ENCODE measurements at places on chromosomes 3 and 15.

GRCh38 chr3:113831103-113831355 is 7.6 kb upstream of the GRAMD1C start:
- DNase-seq, result no peak

DNA sequence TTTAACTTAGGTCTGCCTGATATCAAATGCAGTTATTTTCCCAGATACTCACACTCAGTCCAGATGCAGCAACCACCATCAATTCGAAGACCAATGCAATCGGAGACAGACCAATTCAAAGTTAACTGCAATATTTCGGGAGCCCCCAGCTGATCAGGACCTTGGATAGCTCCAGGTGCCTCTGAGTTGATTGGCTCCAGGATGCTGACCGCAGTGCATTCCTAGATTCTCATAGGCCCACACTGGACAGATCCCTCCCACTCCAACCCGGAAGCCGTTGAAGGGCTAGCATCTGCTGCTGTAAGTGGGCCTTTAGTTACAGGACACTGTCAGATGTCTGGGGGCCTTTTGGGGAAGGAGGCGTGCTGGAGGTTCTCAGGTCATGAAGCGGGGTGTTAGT is 89.5 kb upstream of the ATP2B2 start:
- peak; percentile 74 for DNase-seq

GRCh38 chr3:134644731-134645514 is 5.9 kb downstream of the KY start:
- DNase-seq, result no peak

DNA sequence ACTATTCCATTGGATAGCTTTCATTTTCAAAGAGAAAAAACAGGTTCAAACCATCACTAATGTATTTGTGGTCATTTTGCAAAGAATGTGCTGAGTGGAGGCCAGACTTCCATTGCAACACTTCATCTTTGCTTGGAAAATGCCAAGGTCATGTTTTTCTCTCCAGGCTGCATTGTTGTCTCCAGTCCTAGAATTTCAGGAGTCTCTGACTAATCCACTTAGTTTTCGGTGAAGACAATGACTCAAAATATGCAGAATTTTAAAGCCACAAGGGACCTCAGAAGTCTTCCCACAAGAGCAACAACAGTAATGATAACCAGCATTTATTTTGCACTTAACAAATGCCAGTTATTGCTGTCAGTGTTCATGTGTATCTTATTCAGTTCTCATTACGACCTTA is 277.0 kb downstream of the RYR3 start:
- peak; percentile 9 for DNase-seq

- no peak for DNase-seq
Observed at GRCh38 chr3:60333710-60334109, 917.5 kb downstream of the FHIT start.

DNA sequence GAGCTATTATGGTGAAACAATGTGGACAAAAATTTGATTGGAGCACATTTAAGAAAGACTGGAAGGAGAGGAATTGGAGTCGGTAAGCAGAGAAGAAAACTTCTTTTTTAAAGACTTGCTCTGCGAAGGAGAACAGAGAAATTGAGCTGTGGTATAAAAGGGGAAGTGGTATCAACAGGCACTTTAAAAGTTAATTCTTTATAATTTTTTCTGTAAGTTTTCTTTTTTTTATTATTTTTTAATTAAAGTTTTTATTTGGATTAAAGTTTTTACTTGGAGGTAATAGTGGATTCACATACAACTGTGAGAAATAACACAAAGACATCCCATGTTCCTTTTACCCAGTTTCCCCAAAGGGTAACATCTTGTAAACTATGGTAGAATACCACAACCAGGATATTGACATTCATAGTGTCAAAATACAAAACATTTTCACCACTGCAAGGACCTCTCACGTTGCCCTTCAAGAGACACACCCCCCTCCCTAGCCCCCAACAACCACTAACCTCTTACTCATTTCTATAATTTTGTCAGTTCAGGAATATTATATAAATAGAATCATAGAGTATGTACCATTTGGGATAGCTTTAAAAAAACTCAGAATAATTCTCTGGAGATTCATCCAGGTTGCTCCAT is 33.8 kb upstream of the XIRP1 start:
- no peak for DNase-seq

DNA sequence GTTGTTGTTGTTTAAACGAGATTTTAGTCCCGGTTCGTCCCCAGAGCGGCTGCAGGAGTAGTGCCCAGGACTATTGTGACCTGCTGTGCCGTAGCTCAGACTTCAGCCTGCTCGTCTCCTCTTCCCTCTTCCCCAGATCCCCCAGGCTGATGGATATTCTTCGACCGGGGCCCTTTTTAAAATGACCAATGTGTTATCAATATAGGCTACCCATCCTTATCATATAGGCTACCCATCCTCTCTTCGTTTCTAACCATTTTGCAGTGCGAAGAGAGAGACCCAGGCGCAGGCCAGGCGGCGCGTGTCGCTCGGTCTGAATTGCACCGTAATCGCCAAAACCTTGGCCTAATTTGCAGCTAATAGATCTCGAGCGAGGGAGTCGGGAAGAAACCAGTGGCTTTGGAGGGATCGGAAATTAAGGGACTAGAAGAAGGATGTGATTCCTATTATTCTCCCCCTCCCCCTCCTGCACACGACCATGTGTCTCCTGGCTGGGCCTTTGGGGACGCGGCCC is 23.0 kb downstream of the NR2F2 start:
- DNase-seq, result no peak

DNA sequence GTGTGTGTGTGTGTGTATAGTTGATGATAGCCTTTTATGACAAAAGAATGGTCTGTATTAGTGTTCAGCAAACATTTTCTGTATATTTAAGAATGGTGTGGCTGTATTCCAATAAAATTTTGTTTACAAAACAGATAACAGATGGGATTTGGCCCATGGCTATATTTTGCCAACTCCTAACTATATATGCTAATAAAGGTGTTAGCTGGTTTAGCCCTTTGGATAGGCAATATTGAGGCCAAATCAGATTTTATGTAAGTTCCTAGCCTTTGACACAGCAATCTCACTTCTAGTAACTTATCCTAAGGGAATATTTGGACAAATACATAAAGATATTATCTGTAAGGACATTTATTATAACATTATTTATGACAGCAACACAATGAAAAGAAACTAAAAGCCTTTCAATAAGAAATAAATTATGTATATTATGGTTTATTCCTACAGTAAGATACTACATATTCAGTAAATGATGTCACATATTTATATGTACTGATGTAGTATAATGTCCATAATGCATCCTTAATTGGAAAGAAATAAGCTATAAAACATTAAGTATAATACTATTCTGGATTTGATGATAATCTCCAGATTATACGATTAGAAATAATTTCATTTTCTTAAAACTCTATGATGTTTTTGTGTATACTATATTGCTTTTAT is 264.0 kb downstream of the RBMS3 start:
- no peak for DNase-seq

GRCh38 chr15:56835718-56836171 is 82.7 kb upstream of the TCF12 start:
- DNase-seq, result no peak

GRCh38 chr3:74842141-74842540 is 227.7 kb upstream of the CNTN3 start:
- DNase-seq, result peak; percentile 4

GRCh38 chr3:30611613-30612436 is 5.4 kb downstream of the TGFBR2 start:
- peak; percentile 55 for DNase-seq

DNA sequence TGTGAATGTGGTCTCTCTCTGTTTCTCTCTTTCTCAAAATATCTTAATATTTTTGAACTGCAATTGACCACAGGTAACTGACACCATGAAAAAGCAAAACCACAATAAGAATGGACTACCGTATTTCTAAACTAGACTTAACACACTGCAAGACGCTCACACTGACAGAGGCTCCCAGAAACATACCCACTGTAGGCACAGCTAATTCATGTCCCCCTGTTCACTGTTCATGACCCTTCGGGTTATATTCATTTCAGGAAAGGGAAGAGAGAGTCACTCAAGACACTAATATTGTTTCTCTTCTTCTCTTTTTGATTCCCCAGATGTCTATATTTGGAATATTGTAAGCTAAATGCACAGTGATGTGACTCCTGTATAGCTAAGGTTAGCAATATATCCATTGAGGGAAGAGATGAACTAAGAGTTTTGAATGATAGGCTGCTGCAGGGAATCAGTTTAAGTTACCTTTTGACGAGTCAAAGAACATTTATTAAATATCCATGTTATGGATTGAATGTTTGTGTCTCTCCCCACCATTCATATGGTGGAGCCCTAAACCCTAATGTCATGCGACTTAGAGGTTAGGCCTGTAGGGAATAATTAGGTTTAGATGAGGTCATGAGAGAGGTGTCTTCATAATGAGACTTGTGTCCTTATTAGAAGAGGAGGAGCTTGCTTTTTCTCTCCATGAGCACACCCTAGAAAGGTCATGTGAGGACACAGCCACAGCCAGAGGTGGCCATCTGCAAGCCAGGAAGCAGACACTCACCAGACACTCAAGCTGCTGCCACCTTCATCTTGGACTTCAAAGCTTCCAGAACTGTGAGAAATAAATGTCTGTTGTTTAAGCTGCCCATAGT is 216.6 kb upstream of the GRM7 start:
- DNase-seq, result no peak

DNA sequence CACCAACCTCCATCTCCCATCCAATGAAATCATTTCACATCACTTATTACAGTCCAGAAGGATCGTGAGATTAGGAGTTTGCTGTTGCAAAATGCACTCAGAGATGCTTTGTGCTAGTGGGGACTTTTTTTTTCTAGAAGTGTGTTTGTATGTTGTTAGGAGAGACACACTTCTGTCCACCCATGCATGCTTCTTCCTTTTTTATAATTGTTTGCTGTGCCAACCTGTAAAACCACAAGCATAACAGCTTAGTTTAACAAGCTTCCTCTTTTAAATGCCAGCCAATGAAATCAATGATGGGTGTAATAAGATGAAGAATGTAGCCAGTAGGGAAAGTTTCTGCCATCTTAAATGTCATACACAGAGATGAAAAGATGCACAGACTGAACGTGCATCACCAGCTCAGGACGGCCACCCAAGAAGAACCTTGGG is 305.6 kb upstream of the STT3B start:
- DNase-seq, result no peak

DNA sequence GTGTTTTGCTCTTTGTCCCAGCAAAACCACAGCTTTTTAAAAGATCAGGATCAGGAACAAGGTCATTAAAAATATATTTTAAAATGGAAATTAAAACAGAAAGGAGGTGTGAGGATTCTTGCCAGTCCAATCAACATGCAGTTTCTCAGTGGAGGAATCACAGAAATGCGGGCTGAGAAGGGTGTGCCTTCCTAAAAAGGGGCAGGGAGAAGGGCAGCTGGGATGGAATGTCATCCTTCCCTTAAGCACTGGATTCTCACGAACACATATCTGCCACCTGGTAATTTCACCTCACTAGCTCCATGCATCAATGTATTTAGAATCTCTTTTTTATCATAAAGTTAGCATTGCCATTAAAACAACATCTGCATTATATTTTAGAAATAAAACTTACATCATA is 21.4 kb downstream of the ABI3BP start:
- DNase-seq, result no peak

DNA sequence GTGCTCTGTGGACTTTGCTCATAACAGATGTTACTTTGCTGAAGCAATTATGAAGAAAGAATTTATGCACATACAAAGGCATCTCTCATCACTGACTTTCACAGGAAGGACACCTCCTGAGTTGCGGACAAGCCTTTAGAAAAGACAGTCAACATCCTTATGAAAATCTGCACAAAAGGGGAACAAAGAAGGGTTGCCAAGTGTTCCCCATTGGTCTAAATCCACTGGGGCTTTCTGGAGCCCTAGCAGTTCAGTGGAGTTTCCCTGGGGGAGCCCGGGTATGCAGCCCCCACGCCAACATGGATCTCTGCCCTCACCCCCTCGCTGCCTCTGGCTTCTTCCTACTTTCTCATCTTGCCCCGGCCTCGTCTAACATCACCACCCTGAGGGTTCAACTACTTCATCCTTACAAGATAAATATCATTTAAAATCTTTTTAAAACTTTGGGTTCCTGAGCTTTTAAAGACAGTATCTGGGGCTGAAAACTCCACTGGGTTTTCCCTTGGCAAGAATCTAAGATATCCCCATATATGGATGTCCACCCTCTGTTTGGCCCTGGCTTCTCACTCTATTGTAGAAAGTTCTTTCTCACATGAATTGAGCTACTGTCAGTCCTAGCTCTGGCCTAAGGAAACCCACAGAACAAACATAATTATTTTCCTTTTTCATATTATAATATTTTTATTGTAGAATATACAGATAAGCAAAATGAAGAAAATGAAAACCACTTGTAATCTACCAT is 207.9 kb upstream of the RGMA start:
- DNase-seq, result no peak

- DNase-seq, result no peak
Observed at GRCh38 chr3:195906865-195907683, 1.3 kb downstream of the TNK2 start.

DNA sequence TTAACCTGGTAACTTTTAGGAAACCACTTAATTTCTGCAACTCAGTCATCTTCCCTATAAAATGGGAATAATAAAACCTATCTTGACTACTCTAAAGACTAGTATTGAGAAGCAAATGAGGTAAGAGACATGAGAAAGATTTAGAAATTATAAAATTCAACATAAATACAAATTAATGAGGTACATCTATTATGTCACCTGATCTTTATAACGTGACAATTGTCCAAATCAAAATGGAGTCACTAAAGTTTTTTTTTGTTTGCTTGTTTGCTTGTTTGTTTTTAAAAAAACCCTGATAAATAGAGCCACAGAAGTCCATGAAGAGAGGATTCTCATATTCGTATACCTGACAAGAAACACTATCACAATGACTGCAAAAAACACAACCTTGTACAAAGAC is 242.8 kb downstream of the LRRN1 start:
- no peak for DNase-seq

DNA sequence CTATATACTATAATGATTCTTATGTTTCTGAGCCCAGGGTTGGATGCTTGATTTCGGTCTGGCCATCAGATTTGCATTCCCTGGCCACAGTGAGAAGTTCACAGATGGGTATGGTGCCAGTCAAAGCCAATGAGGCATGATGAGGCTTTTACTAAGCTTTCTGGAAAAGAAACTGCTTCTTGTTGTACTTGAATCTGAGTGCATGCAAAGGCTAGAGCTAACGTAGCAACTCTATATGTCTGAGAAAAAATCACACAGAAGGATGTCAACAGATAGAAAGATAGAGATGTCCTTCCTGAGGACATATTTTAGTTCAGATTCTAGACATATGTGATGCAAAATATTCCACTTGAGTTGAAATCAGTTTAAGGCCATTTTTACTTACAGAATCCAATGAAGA is 608.1 kb downstream of the ROBO1 start:
- DNase-seq, result no peak

GRCh38 chr3:168289471-168290008 is 193.8 kb upstream of the GOLIM4 start:
- no peak for DNase-seq

GRCh38 chr3:12638105-12638504 is 25.8 kb downstream of the RAF1 start:
- DNase-seq, result peak; percentile 42

GRCh38 chr3:5427938-5428337 is 240.4 kb downstream of the EDEM1 start:
- no peak for DNase-seq
